MCF 10A (cell line): ENCODE measurements at places on chromosomes 11 and 22. TPM values are rescaled to one million over a fixed set of nuclear protein-coding genes. Genes with fewer than 3 reads are reported as not detected.
A peak's percentile ranks its signal among the peaks of the same experiment; 100 is the strongest.

- no peaks in the 10 kb centered on the region for H3K36me3 ChIP-seq
- H3K4me3 ChIP-seq: no peak overlapping the region
- no peak overlapping the region for H3K27ac ChIP-seq
Measured at GRCh38 chr22:39300186-39300830, 19.1 kb downstream of the RPL3 start.

GRCh38 chr11:17686231-17686980, 33.0 kb upstream of the MYOD1 start:
- H3K27me3 ChIP-seq: peaks cover 8% of the 10 kb centered on the region
- no peak for DNase-seq
- no peak overlapping the region for H3K4me3 ChIP-seq

DNA sequence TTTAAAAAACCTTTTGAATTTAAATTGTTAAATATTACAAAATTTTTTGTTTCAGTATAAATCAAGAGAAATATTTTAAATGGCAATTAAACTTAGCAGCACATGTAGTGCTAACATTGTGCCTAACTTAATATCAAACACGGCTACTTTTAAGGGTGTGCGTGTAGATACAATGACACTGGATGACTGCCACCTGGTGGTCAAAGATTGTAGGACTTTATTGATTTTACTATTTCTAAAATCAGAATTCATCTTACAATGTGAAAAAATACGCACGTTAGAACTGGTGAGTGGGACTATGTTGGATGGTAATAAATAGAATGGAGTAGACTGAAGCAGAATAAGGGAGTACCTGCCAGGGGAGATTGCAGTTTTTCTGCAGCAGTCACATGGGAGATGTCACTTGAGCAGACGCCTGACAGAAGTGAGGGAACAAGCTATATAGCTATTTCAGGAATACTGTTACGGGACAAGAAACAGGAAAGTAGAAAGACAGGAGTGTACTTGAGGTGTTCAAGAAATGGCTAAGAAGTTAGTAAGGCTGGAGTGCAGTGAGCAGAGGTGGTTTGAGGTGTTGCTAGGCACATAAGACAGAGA, 52.9 kb downstream of the UVRAG start:
- no peaks in the 10 kb centered on the region for H3K4me1 ChIP-seq
- peak; percentile 60 for DNase-seq
- H3K4me3 ChIP-seq: no peak overlapping the region
- H3K27me3 ChIP-seq: no peaks in the 10 kb centered on the region

GRCh38 chr11:84720706-84721402, 906.3 kb downstream of the DLG2 start:
- no peaks in the 10 kb centered on the region for H3K36me3 ChIP-seq
- H3K27me3 ChIP-seq: peaks cover 43% of the 10 kb centered on the region
- H3K4me3 ChIP-seq: no peak overlapping the region
- no peak overlapping the region for H3K27ac ChIP-seq
- H3K4me1 ChIP-seq: no peaks in the 10 kb centered on the region

DNA sequence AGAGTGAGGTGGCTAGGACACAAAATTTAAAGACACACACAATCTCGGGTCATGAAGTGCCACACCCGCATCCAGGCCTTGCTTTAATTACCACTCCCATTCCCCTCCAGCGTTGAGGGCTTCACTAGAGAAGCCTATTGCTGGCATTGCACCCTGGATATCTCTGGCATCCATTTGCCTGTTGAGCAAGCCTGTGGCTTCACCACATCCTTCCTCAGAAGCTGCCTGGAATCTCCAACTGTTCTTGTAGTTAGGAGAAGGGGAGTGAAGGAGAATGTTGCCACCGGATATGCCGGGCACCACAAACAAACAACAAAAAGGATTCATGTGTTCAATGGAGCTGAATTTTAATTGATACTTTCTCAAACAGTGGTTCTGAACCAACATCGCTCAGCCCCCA, 34.4 kb upstream of the RCN1 start:
- DNase-seq: peak; percentile 78
- no peak overlapping the region for H3K4me3 ChIP-seq
- H3K27ac ChIP-seq: no peak overlapping the region
- H3K27me3 ChIP-seq: peaks cover 23% of the 10 kb centered on the region

- peak; percentile 60 for DNase-seq
- H3K4me1 ChIP-seq: peaks cover 10% of the 10 kb centered on the region
- H3K27ac ChIP-seq: no peak overlapping the region
- no peak overlapping the region for H3K4me3 ChIP-seq
Measured at GRCh38 chr11:44681698-44682097, 45.1 kb upstream of the TSPAN18 start.

GRCh38 chr11:27312110-27312509, 50.9 kb downstream of the CCDC34 start:
- no peak for DNase-seq
- H3K4me1 ChIP-seq: no peaks in the 10 kb centered on the region
- no peaks in the 10 kb centered on the region for H3K27me3 ChIP-seq
- no peaks in the 10 kb centered on the region for H3K36me3 ChIP-seq
- H3K4me3 ChIP-seq: no peak overlapping the region

DNA sequence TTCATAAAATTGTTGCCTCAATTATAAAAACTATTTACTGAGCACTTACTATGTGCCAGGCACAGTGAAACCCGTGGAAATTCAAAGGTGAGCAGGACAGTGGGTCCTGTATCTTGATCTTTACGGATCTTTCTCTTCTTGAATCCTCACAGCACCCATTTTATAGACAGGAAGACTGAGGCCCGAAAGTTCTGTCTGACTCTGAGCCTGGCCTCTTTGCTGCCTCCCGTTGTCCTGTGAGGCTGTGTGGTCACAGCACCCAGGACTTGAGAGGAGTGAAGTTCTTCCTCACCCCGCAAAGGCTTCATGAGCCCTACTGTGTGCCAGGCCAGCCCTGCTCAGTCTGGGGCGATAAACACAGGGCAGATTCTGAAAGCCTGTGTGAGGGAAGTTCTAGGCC, 13.4 kb upstream of the MN1 start:
- no peak for DNase-seq
- H3K4me3 ChIP-seq: no peak overlapping the region
- peaks cover 8% of the 10 kb centered on the region for H3K4me1 ChIP-seq
- no peak overlapping the region for H3K27ac ChIP-seq
- peaks cover 14% of the 10 kb centered on the region for H3K27me3 ChIP-seq

- DNase-seq: peak; percentile 38
- peaks cover 12% of the 10 kb centered on the region for H3K4me1 ChIP-seq
- no peak overlapping the region for H3K4me3 ChIP-seq
- peaks cover 6% of the 10 kb centered on the region for H3K36me3 ChIP-seq
Measured at GRCh38 chr11:4480577-4481239, 1.7 kb upstream of the OR52K1 start.

- no peaks in the 10 kb centered on the region for H3K36me3 ChIP-seq
- no peak for DNase-seq
- peaks cover 39% of the 10 kb centered on the region for H3K27me3 ChIP-seq
- H3K4me3 ChIP-seq: no peak overlapping the region
- H3K4me1 ChIP-seq: no peaks in the 10 kb centered on the region
Measured at GRCh38 chr11:57392763-57393105, 2.3 kb upstream of the PRG2 start.

DNA sequence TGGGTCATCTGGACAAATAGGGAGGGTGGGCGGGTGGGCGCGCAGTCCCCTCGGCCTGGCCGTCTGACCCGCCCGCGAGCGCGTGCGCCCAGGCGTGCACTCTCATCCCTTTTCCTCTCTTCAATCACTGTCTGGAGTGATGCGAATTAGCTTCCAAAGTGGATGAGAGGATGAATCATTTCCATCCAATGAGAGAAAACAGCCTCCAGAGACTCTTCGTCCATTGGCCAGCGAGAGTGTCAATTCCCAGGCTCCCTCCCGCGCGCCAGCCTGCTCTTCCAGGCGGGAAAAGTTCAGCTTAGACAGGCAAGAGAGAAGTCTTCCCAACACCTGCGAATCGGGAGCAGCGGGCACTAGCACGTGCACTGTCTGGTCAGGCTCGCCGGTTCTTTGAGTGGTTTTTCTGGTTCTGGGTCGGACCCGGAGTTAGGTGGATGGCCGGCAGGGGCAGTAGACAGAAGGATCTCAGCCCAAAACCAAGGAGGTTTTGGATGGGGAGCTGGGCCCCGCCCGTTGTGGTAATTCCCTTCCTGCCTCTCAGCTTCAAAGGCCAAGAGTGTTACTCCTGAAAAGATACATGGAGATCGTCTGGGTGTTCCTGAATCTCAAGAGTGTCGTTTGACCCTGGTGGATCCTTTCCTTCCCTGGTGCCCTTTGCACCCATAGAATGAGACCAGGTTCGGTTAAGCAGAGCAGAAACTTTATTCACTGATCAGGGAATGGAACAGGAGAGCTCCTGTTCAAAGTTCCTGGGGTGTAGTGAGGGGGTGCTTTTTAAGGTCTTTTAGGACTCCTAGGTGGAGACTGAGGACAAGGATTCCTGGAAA, 33.4 kb upstream of the GLYATL1 start:
- DNase-seq: peak; percentile 91
- no peak overlapping the region for H3K27ac ChIP-seq
- peak overlapping the region; percentile 72 for H3K4me3 ChIP-seq
- H3K36me3 ChIP-seq: no peaks in the 10 kb centered on the region
- H3K4me1 ChIP-seq: peaks cover 19% of the 10 kb centered on the region

DNA sequence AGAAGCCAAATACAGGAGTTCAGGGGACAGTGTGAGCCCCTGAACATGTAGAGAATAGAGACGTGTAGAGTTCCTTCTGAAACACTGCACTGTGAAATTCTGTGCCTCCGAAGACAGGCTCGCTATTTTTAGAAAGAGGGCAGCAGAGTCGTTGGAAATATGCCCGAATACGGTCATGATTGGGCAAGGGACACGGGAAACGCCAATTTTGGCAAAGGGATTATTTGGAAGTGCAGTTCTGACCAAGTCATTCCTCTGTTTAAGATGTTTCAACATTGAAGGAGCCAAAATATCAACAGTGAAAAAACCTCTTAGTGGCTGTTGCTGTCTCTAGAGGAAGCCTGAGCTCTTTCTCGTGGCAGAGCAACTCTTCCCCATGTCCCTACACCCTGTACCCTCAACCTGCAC, 9.5 kb upstream of the CBX6 start:
- peaks cover 10% of the 10 kb centered on the region for H3K36me3 ChIP-seq
- DNase-seq: peak; percentile 89
- no peak overlapping the region for H3K4me3 ChIP-seq
- H3K27me3 ChIP-seq: peaks cover 86% of the 10 kb centered on the region
- peaks cover 19% of the 10 kb centered on the region for H3K4me1 ChIP-seq

DNA sequence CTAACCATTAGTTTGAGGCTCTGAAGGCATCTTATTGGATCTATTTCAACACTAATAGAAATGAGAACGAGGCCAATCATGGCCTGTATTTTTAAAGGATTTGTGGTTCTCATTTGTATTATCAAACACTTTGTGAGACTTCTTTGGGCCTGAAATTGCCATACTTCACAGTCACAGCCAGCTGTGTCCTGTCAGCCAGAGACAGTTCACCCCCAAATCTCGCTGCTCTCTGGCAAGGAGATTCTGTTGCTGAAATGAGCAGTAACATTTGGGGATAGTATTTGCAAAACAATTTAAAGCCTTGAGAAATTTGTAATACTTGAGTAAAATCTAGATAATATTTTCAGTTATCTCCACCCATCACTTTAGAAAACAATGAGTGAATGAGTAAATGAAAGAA, 26.9 kb upstream of the TENM4 start:
- H3K27me3 ChIP-seq: no peaks in the 10 kb centered on the region
- H3K27ac ChIP-seq: no peak overlapping the region
- H3K4me1 ChIP-seq: no peaks in the 10 kb centered on the region
- no peak for DNase-seq
- H3K36me3 ChIP-seq: no peaks in the 10 kb centered on the region
- H3K4me3 ChIP-seq: no peak overlapping the region

- H3K4me3 ChIP-seq: peak overlapping the region; percentile 26
- H3K4me1 ChIP-seq: peaks cover 7% of the 10 kb centered on the region
- no peaks in the 10 kb centered on the region for H3K27me3 ChIP-seq
Measured at GRCh38 chr11:64181506-64182411, 4.2 kb upstream of the STIP1 start.

DNA sequence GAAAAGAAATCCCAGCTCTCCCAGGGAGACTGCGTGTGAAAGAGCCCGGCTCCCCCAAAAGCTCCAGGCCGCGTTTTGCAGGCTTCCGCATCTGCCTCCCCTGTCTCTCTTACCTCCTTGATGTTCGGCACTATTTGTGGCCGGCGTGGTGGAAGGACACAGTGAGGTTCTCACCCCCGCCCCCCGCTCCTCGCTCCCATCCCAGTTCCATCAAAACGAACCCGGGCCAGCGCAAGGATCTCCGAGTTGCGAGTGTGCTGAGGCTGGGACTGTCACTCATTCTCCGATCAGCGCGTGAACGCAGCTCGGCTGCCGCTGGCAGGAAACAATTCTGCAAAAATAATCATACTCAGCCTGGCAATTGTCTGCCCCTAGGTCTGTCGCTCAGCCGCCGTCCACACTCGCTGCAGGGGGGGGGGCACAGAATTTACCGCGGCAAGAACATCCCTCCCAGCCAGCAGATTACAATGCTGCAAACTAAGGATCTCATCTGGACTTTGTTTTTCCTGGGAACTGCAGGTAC, at the start of gene NCAM1:
Gene NCAM1 (plus strand): TSS at position 275 of the 523 bp plus-strand sequence.
- H3K27me3 ChIP-seq: peaks cover 59% of the 10 kb centered on the region
- peaks cover 14% of the 10 kb centered on the region for H3K4me1 ChIP-seq
- H3K36me3 ChIP-seq: peaks cover 4% of the 10 kb centered on the region
- peak within 1 kb of the TSS; percentile 73 for H3K4me3 ChIP-seq
- peak; percentile 54 for DNase-seq

GRCh38 chr11:124724979-124725718, 14.6 kb upstream of the NRGN start:
- H3K27me3 ChIP-seq: peaks cover 39% of the 10 kb centered on the region
- peaks cover 7% of the 10 kb centered on the region for H3K4me1 ChIP-seq
- no peak overlapping the region for H3K4me3 ChIP-seq
- DNase-seq: no peak
- no peak overlapping the region for H3K27ac ChIP-seq

DNA sequence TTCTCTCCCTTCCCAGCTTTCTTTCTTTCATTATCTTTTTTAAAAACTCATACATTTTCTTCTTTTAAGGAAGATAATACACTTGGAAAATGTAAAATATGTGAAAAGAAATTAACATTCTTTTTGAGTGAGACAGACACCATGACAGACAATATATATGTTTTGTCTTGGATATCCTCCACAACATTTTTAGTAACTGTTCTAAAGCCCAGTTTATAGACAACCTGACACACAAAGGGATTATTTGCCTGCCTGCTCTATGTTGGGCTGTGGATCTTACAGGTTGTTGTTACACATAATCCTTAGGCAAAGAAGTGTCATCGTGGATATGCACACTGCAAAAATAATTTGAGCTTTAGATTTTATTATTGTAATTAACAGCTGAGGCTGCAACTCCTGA, 301.4 kb upstream of the PDGFD start:
- no peak for DNase-seq
- no peaks in the 10 kb centered on the region for H3K36me3 ChIP-seq
- no peak overlapping the region for H3K27ac ChIP-seq
- no peaks in the 10 kb centered on the region for H3K27me3 ChIP-seq
- no peak overlapping the region for H3K4me3 ChIP-seq
- H3K4me1 ChIP-seq: peaks cover 6% of the 10 kb centered on the region

GRCh38 chr22:23622634-23623033, 9.5 kb downstream of the DRICH1 start:
- no peak overlapping the region for H3K27ac ChIP-seq
- no peaks in the 10 kb centered on the region for H3K36me3 ChIP-seq
- no peak overlapping the region for H3K4me3 ChIP-seq
- DNase-seq: no peak
- no peaks in the 10 kb centered on the region for H3K4me1 ChIP-seq
- peaks cover 83% of the 10 kb centered on the region for H3K27me3 ChIP-seq

SLC7A4 gene
- not detected in 2 replicates for total RNA-seq

MIAT gene
- total RNA-seq: 0.49 and 0.56 TPM in 2 replicates

KRTAP5-2 gene
- not detected in 2 replicates for total RNA-seq

POLR3H gene
- total RNA-seq: 26.3 and 35.5 TPM in 2 replicates

OR8D1 gene
- total RNA-seq: not detected in 2 replicates

NRIP3 gene
- 0.19 and 0.37 TPM in 2 replicates for total RNA-seq

OR2AG1 gene
- not detected in 2 replicates for total RNA-seq

RAB36 gene
- total RNA-seq: 8.5 and 8.8 TPM in 2 replicates

NFAM1 gene
- not detected in 2 replicates for total RNA-seq
